Islet precursor cell (in vitro differentiated cells): ENCODE measurements at places on chromosomes 11 and 22.
A peak's percentile ranks its signal among the peaks of the same experiment; 100 is the strongest.

DNA sequence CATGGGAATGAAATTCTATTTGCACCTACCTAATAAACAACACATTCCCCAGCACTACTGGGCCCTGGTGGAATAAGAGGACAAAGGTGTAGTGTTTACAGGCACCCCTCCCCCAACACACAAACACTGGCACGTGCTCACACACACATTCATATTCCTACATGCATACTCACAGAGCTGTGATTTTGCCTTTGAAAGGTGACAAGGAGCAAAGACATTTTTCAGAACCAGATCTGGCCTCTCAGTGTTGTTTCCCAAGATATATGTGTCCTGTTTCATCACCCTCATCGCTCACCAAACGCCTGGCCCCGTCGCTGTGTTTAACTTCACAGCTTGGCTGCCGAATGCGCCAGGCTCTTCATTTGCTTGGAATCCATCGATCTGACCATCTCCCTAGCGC is 292.6 kb downstream of the NTM start:
- DNase-seq = no peak

GRCh38 chr11:132217856-132218255 is 847.4 kb downstream of the NTM start:
- no peak for DNase-seq

GRCh38 chr11:91220476-91221202 is 997.8 kb upstream of the CHORDC1 start:
- no peak for DNase-seq

DNA sequence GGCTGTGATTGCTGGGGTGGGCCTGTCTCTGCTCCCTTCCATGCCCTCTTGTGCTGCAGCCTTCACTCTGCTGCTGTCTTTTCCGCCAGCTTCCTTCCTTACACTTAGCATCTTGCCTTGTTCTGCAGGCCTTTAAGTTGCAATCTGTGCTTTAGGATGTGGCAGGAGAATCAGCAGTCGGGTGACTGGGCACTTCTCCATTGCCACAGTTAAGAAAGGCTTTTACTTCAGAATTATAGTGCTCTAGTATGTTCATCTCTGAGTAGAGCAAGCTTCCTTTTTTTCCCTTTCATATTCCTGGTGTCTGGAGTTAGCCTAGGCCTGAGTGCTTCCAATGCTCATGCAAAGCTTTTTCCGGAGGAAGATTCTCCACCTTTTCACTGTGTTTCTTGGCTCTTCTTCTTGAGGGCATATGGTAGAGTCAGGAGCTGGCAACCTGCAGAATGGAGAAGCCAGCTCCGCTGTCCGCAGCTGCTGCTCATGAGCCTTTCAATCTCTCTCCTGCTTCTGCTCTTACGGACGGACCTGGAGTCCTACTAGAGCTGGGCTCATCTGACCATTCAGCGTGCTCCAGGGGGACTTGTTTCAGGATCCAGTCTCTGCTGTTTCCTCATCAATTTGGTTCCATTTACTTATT is 20.2 kb downstream of the PPP6R2 start:
- DNase-seq = no peak

- DNase-seq = no peak
Measured at GRCh38 chr11:86798988-86799387, 1.4 kb upstream of the PRSS23 start.

GRCh38 chr11:7691759-7692350 is 14.4 kb downstream of the OVCH2 start:
- no peak for DNase-seq

- no peak for DNase-seq
Measured at GRCh38 chr11:115764176-115764575, 260.0 kb upstream of the CADM1 start.

DNA sequence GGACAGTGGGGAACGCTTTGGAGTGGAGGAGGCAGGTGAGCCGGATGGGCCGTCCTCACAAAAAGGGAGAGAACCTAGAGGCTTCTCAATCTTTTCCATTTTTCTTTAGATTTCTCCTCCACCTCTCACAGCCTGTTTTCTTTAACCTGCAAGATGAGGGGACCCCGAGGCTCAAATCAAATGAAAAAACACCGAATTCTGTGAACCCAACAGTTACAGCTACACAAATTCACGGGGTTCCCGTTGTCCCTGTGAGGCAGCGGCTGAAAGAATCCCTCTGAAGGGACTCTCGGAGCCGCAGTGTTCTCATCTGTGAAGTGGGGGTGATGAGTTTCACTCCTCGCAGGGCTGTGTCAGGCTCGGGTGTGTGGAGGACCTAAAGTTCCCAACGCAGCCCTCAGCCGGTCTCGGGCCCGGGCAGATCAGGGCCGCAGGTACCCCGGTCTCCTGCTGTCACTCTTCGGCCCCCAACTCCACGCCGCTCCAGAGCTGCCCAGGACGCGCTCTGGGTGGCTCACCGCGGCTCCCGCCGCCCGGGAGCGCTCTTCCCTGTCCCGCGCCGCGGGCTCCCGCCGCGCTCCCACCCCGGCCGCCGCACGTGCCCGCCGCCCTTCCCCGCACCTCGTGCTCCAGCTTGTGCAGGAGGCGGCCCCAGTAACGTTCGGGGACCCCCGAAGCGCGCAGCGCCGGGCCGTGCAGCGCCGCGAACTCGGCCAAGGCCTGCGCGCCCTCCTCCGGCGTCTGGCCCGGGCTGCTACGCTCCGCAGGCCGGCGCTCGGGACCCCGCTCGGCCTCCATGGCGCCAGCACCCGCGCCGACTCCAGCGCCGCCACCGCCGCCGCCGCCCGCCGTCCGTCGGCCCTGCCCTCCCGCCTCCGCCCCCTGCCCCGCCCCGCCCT is at the start of gene TTLL12:
TTLL12 (minus strand) TSS at position 863 of the 899 bp plus-strand sequence; CDS start at position 798, 65 bp downstream.
- peak; percentile 78 for DNase-seq

DNA sequence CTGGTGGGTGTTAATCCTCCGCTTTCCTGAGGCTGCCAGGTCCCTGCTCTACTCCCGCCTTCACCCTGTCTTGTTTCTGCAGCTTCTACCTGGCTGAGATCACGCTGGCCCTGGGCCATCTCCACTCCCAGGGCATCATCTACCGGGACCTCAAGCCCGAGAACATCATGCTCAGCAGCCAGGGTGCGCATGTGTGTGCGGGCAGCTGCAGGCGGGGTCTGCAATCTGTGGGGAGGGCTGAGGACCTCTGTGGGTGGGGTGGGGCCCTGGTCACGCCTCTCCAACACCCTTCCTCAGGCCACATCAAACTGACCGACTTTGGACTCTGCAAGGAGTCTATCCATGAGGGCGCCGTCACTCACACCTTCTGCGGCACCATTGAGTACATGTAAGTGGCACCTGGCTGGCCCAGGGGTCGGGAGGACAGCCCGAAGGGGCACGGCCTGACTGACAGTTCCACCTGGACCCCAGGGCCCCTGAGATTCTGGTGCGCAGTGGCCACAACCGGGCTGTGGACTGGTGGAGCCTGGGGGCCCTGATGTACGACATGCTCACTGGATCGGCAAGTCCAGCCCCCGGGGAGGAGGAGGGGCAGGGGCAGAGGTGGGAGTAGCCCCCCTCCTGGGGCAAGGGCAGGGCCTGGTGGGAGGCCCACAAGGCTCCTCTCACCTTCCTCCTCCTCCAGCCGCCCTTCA is 4.5 kb downstream of the RPS6KB2 start:
- no peak for DNase-seq
